Stimulated activated CD8-positive, alpha-beta memory T cell treated with anti-CD3 and anti-CD28 coated beads, Interleukin-12 subunit alpha, Interleukin-12 subunit beta, amount 100 ng/mL, for 1 hour (primary cell): ENCODE measurements at places on chromosomes 6 and 20.

DNA sequence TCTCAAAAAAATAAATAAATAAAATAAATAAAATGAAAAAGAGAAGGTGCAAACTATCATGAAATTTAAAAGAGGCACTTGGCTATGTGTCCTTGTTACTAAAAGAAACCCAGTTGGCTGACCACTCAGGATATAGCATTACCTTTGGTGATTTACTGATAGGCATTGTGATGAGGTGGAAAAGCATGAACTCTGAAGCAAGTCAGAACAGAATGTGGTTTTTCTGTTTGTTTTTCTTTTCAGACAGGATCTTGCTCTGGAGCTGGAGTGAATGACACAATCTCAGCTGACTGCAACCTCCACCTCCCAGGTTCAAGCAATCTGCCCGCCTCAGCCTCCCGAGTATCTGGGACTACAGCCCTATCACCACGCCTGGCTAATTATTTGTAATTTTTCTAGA, 31.9 kb downstream of the ZNF184 start:
- DNase-seq: no peak

- DNase-seq: no peak
Measured at GRCh38 chr6:5084360-5084780, 771 bp upstream of the PPP1R3G start.

DNA sequence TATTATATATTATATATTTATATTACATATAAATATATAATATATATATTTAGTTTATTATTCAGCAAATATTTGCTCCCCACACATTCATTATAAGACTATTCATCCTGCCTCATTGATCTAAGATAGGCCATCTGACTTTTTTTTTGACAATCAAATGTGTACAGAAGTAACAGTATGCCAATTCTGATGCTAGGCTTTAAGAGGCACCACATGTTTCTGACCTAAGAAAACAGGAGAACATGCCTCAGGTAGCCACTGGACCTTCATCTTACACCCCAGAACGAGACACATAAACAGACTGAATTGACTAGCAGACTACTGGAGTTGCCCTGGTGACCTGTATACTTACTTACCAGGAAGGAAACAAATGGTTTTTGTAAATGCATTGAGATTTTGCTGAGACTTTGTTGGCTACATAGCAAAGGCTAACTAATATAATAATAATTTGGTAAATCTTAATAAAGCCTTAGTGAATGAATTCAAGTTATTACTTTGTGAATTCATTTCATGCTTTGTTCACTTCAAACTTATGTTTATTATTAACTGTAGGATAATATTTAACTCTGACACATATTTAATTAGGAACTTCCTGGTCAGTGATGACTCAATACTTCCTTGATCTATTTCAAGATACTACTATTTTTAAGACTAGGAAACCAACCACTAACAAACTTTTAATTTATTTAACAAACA, 13.4 kb upstream of the MYO6 start:
- DNase-seq: no peak

DNA sequence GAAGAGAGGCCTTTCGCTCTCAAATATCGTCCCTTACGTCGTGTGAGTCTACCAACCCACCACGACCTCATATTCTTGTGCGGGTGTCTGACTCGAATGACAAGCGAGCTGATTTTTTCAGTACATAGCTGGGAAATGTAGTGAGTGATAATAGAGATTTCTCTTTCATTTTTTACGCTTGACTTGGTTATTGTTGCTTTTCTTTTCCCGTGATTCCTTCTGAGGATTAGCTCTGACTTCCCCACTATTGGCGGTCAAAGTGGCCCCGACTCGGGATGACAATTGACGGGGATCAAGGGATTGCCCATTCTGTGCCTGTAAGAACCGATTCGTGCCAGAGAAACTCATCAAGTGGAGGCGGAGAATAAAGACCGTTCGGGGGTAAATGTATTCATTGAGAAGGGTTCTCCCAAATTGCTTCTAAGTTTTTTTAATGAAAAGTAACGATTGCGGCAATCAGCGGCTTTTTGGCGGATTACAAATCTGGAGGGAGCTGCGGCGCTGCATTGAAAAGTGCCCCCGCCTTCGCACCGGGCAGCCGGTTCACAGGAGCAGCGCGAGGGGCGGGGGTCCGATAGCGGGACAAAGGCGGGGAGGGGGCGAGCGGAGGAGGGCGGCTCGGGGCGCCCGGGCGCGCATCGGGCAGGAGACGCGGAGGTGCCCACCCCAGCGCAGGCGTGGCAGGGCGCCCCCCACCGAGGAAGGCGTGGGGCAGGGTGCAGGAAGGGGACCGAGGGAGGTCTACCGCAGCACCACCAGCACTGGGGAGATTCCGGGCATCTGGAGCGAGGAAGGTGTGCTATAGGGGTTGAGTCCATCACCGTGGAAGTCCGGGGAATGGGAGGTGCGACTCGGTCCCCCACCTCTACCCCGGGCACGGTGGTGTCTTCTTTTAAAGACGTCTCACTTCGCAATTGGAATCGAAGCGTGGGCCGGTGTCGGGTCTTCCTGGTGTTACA, 44.5 kb upstream of the OSTM1 start:
- no peak for DNase-seq

DNA sequence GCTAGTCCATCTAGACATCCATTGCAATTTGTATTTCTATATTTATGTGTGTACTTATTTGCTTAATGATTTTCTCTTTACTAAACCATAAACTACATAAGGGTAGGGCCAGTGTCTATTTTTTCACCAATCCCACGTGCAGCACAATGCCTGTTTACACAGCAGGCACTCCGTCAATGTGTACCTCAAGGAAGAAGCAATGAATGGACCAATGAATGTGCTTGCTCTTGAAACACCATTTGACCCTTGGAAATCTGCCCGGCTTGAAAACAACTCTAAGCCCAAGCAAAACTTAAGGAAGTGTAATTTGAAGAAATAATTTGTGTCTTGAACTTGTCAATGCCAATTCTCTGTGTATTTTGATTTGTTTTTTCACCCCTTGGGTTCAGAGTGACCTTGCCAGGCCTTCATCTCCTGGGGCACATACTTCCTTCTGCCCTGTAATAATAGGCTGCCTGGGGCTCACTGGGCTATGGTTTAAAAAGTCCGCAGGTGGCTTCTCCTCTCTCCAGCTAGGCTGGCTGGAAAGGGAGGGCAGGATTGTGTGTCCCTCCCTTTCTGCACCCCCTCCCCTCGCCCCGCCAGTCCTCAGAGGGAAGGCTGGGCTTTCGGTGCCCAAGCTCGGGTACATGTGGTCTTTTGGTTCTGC, 140.8 kb upstream of the ARMC2 start:
- DNase-seq: no peak

GRCh38 chr6:16097382-16098171, 31.3 kb upstream of the MYLIP start:
- DNase-seq: no peak

DNA sequence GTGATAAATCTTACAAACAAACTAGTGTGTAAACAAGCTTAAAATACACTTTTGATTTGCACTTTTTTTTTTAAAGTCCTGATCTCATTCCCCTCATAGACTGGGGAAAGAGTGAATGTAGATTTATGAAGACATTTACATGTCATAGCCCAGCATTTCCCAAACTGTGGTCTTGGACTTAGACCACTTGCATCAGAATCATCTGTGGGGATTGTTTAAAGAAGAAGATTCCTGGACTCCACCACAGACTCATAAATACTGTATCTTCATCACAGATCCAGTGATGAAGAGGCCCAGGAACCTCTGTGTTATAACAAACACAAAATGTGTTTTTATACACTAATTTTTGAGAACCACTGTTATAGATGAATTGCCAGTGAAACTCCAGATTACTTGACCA, 99.5 kb downstream of the KCNQ5 start:
- no peak for DNase-seq

- no peak for DNase-seq
Measured at GRCh38 chr6:84066536-84066935, 33.0 kb downstream of the MRAP2 start.

DNA sequence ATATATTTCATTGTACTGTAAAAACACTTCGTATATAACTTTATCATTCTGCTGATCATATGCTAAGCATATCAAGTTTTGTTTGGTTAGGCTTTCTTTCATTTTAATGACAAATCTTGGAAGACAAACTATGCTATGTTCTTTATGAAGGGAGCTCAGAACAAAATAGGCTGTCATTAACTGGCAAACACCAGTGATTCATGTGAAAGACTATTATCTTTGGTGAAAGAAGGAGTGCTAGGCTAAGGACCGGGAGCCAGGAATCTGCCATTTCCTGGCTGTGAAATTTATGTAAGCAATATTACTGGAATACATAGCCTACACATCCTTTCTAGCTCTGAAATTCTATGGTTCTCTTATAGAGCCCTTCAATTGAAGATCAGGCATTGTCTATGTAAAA, 136.2 kb upstream of the CCN2 start:
- DNase-seq: no peak

DNA sequence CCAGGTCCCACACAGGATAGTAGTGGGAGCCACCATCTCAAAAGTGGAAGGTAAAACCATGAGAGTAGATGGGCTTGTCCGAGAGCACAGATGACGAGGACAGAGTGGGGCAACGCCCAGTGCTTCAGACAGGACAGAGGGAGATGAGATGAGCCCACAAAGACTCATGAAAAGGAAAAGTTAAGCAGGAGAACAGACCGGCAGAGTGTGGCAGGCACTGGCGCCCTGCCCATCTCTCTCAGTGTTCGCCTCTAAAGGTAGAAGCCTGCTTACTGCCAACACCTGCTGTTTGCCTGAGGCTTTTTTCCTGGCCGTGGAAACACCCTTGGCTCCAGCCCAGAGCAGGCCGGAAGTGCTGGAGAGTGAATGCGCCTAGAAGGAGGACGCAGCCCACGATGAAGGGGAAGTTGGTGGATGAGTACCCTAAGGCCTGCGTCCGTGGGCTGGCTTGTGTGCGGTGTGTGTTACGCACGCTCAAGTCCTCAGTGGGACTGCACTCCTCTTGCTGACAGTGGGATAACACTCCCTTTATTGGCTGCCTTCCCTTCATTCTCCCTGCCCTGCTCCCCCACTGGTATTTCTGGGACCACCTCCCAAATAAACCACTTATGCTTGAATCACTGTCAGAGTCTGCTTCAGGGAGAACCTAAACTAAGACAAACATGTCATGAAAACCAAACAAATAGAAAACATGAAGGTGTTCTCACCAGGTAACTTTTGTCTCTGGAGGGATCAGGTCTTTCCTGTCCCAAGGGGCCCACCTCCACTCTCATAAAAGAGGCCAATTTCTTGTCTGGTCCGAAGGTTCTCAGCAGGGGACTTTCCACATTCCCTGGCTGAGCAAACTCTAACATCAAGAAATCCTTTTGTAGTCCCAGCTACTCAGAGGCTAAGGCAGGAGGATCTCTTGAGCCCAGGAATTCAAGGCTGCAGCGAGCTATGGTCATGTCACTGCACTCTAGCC, 9.1 kb upstream of the FOXP4 start:
- no peak for DNase-seq
